Hindlimb muscle (tissue), 1 donor: ENCODE measurements at places on chromosomes 1 and 21. TPM values are rescaled to one million over a fixed set of nuclear protein-coding genes. Genes with fewer than 3 reads are reported as not detected.

Gene S100A3
- polyA plus RNA-seq: 1.2 TPM

Gene DIO1
- polyA plus RNA-seq: not detected

Gene DCST1
- not detected for polyA plus RNA-seq

Gene PRPF38B
- 42.2 TPM for polyA plus RNA-seq

Gene SLC25A33
- polyA plus RNA-seq: 1.2 TPM

Gene FCRL2
- polyA plus RNA-seq: not detected

Gene SERBP1
- polyA plus RNA-seq: 437 TPM

Gene SFN
- polyA plus RNA-seq: 1.1 TPM

Gene LRRC8B
- 3.0 TPM for polyA plus RNA-seq

Gene KRTAP13-2
- polyA plus RNA-seq: not detected

Gene TLCD4
- polyA plus RNA-seq: 14.0 TPM

Gene ESRRG
- polyA plus RNA-seq: 13.5 TPM

Gene TLR5
- 5.9 TPM for polyA plus RNA-seq

Gene F13B
- not detected for polyA plus RNA-seq

Gene ITLN2
- polyA plus RNA-seq: not detected

Gene SPATA45
- 0.40 TPM for polyA plus RNA-seq

Gene GJB3
- polyA plus RNA-seq: 0.25 TPM

Gene LCE1C
- polyA plus RNA-seq: not detected

Gene DSCAM
- 2.0 TPM for polyA plus RNA-seq

Gene AGMAT
- 3.4 TPM for polyA plus RNA-seq

Gene MRAP
- 2.6 TPM for polyA plus RNA-seq

Gene ARTN
- 1.1 TPM for polyA plus RNA-seq

Gene IVL
- 0.36 TPM for polyA plus RNA-seq

Gene L1TD1
- polyA plus RNA-seq: 0.52 TPM

Gene GPA33
- 0.12 TPM for polyA plus RNA-seq

Gene LENEP
- 0.67 TPM for polyA plus RNA-seq

Gene OR2L5
- not detected for polyA plus RNA-seq

Gene CCDC17
- 1.8 TPM for polyA plus RNA-seq

Gene PCP4
- 1.9 TPM for polyA plus RNA-seq

Gene ARHGEF16
- 0.81 TPM for polyA plus RNA-seq

Gene PRSS38
- polyA plus RNA-seq: not detected

Gene CR1L
- polyA plus RNA-seq: not detected

Gene PDE4B
- 18.0 TPM for polyA plus RNA-seq

Gene TOR1AIP2
- 28.5 TPM for polyA plus RNA-seq

Gene RIMS3
- polyA plus RNA-seq: 0.46 TPM

Gene MPL
- polyA plus RNA-seq: 0.41 TPM

Gene LHX8
- not detected for polyA plus RNA-seq

Gene RPTN
- polyA plus RNA-seq: not detected

Gene ZNF593OS
- 2.3 TPM for polyA plus RNA-seq

Gene CD1D
- 1.9 TPM for polyA plus RNA-seq

Gene CLDN17
- polyA plus RNA-seq: not detected

Gene MSH4
- polyA plus RNA-seq: 0.67 TPM

Gene DNALI1
- 9.7 TPM for polyA plus RNA-seq

Gene KRTAP19-3
- not detected for polyA plus RNA-seq
